A673 (cell line): ENCODE measurements at places on chromosomes 13 and 19. TPM values are rescaled to one million over a fixed set of nuclear protein-coding genes. Genes with fewer than 3 reads are reported as not detected.

The PLEKHJ1 gene
- 73.7 and 75.9 TPM in 2 replicates for total RNA-seq

DNA sequence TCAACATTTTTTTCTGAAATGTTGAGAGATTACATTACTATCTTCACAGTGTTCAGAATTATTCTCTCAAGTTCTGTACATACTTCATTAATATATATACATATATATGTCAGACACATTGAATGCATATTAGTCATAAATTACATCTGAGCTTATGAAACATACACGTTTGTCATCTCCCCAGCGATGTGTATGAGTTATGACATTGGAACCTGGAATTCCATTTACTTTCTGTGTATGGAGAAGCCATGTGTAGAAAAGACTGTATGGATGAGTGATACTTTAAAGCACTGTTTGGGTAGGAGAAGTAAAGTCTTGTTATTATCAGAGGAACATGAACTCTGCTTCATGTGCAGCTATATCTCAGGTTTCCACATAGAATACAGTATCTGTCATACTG, 167.2 kb downstream of the FGF14 start:
- DNase-seq, result no peak

The SMIM24 gene
- not detected in 2 replicates for total RNA-seq

DNA sequence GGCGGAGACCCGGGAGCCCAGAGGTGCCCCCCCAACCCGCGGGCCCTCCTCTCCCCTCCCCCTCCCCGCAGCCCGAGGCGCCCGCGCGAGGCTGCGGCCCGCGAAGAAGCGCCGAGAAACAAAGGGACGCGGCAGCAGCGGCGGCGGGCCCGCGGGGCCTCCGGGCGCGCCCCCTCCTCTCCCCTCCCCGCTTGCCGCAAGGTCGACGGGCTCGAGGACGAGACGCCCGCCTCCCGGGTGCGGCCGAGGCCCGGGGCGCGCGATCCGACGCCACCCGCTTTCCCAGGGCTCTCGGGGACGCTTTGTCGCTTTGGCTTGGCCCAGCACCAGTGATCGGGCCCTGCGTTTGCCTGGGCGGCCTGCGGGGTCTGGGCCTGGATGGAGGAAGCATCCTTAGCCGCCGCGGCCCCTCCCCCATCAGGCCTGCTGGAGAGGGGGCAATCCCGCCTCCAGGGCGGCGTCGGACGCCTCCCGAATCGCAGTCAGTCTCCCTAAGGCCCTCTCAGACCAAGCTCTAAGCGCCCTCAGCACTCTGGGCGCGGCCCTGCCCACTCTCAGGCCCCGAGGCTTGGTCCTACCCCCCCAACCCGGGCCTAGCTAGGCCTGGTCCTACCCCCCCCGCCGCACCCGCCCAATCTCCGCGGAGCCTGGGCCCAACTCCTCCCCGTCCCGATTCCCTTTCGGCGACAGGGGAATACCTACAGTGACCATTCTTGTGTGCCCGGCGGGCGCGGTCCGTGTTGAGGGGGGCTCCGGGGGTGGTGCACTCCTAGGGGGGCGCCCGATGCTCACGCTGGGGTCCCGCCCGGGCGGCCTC, 740 bp downstream of the ELAVL3 start:
- no peak for DNase-seq

- no peak for DNase-seq
These were observed 125.9 kb downstream of the COL4A2 start for GRCh38 chr13:110433014-110433413.

DNA sequence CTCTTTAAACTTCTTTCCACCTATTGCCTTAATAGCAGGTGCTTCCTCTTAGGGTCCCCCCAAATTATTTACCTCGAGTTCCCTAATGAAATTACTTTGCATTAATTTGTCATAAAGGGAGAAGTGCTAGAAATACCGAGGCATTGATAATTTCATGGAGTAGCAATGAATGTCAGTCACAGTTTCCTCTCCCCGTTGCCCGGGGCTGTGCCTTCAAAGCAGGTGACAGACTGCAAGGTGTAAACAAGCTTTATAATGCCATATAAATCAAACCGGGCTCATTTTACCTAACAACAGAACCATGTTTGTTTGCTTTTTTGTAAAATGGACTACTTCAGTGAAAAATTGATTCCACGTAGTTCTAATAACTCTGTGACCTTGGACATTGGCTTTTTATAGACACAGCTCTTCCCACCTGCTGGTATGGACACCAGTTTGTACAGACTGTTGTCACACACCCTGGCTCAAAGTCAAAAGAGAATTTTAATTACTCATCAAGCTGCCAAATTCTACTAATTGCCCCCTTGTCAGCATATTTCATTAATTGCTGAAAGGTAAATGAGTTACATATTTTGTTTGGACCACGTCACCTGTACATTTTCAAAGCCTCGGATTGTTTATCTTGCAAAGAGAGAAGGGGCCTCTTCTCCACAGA, 171.1 kb downstream of the STK24 start:
- no peak for DNase-seq

DNA sequence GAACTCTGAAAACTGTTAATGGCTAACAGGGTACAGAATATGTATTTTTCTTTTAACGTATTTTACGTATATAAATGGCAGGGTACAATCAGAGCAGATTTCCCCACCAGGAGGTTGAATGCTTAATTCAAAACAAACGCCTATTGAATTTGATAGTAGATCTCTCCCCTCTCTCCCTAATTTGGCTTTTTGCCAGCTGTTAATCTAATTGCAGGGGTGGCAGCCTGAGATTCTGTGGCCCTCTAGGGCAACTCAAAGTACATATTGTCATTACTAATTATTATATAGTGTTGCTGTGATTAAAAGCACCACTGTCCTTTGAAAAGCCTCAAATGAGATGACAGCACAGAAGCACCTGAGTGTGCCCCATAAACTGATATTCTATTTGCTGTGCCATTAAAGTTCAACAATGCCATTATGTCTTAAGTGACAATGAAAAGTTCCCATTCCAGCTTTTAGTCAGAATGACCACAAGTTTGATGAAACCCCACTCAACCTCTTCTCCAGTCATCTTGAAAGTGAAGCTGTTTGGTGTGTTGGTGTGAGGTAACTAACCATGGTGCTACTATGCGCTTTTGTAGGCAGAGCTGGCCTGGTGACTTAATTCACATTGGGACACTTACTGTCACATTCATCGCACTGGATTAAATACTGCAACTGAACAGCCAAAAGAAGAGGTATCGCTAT, 351.4 kb downstream of the KCNRG start:
- DNase-seq, result no peak

DNA sequence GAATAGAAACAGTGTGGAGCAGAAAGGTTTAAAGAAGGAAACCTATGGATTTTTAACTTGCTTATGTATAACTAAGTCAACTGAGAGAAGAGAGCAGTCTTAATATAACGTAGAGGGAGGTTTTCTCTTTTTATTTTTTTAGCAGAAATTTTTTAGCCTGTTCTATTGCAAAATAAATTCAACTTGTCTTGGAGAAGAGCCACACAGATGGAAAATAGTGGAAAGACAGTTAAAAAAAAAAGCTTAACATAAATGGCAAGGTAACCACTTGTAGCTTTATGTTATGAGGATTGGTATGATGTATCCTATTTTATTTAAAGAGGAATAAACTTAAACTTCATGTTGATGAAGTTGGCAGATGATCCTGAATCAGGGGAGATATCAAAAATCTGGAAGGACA, 312.4 kb downstream of the SHISA2 start:
- no peak for DNase-seq
